ENCODE measurements at places on chromosomes 11 and 22.
A peak's percentile ranks its signal among the peaks of the same experiment; 100 is the strongest.

DNA sequence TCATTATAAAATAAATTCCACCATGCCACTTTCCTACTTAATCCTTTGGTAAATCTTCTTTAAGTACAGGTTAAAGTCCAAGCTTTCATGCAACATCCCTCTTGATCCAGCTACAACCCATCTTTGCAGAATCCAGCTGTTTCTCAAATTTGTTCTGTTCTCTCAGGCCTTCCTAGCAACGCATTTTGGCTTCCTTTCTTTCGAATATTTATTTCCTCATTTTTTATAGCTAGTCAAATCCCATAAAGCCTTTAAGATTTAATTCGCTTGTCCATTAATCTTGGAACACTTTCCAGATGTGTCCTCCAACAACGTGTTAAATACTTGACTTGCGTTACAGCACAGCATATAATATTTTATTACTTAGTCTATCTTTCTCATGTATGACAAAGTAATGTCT is 600.1 kb upstream of the CHORDC1 start:
- no peak for DNase-seq

DNA sequence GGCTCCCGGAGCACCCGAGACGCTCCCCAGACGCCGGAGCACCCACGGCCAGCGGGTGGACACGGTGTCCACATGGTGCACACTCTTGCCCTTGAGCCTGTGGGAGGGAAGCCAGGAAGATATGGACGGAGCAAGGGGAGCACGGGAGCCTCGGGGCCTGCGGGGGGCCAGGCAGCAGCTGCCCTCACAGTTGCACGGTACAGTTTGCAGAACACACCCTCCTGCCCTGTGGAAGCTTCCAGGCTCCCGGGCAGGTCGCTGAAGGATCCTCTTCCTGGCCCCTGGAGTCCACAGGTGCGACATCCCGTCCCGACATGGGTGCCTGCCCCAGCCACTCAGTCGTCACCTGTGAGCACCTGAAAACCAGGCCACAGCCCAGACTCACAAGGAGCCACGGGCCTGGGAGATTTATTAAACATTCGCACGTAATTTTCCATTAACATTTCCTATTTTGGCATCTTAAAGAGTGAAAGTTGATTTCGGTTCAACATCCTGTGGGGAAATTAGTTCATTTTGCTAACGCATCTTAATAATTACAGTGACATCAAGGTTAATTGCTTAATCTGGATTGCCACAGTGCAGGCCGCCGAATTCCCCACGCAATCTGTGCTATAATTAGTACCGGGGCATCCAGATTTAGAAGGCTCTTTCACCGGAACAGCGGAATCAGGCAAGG is 253.3 kb downstream of the BRD1 start:
- no peak for DNase-seq

- no peak for DNase-seq
Measured at GRCh38 chr22:46281866-46282678, 14.3 kb downstream of the TTC38 start.

GRCh38 chr11:2870969-2871680 is 14.4 kb downstream of the CDKN1C start:
- no peak for DNase-seq

DNA sequence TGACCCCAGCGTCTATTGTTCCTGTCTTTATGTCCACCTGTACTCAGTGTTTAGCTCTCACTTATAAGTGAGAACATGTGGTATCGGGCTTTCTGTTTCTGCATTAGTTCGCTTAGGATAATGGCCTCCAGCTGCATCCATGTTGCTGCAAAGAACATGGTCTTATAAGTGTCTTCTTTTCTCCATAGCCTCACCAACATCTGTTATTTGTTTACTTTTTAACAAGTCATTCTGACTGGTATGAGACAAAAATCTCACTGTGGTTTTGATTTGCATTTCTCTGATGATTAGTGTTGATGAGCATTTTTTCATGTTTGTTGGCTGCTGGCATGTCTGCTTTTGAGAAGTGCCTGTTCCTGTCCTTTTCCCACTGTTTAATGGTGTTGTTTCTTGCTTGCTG is 21.7 kb upstream of the SLN start:
- DNase-seq, result no peak

- no peak for DNase-seq
Measured at GRCh38 chr11:94740083-94741021, 27.8 kb upstream of the AMOTL1 start.

- DNase-seq, result no peak
Measured at GRCh38 chr11:110858547-110858921, 146.3 kb upstream of the ARHGAP20 start.

DNA sequence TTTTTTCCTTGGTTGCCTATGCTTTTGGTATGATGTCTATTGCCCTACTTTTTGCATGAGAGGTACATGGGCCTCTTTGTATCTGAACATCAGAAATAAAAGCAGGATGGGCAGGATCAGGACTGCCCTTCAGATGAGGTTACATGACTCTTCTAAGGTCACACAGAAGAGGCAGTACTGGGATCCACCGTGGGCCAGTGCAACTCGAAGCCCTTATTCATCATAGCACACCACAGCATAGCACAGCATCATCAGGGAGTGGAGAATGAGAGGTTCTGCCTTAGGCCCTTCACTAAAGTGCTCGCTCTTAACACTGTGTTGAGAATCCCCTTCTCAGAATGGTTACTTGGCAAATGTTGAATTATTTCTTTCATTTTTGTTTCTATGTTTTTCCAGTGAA is 88.3 kb downstream of the C22orf31 start:
- DNase-seq, result no peak

GRCh38 chr11:65133724-65134123 is 595 bp downstream of the SYVN1 start:
- DNase-seq, result peak; percentile 36

- no peak for DNase-seq
Measured at GRCh38 chr11:116207421-116208141, 565.2 kb downstream of the BUD13 start.

- DNase-seq, result peak; percentile 95
Measured at GRCh38 chr11:19557720-19558140, 154.9 kb upstream of the NAV2 start.

DNA sequence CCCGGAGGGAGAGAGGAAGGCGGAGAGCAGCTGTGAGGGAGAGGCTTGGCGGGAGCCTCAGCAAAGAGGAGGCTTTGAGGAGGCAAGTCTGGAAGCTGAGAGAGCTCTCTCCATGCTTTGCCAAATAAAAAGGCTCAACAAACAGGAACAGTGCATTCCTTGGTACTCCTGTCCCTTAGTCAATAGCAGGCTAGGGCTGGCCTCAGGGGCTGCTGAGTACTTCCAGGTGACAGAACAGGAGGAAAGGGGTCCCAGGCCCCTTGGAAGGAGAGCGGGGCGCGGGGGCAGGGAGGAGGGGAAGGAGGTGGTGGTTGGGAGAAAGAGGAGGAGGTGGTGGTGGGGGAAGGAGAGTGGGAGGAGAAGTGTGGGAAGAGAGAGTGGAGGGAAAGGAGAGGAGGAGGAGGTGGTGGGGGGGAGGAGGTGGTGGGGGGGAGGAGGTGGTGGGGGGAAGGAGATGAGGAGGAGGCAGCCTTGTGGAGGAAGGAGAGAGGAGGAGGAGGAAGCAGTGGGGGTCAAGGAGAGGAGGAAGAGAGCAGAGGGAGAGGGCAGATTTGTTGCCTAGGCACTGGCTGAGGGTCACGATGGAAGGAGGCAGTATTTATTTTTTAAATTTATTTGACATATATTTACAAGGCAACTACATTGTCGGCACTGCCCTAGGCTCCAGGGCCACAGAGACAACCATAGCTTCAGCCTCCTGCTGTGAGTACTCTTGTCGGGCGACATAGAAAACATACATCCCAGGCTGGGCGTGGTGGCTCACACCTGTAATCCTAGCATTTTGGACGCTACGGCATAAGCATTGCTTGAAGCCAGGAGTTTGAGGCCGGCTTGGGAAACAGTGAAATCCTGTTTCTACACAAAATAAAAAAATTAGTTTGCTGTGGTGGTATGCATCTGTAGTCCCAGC is 74.2 kb upstream of the ZBED5 start:
- DNase-seq, result peak; percentile 58

GRCh38 chr11:65555693-65556231 is 2.4 kb downstream of the LTBP3 start:
- DNase-seq, result peak; percentile 79

GRCh38 chr11:134574425-134574824 is 162.4 kb upstream of the B3GAT1 start:
- DNase-seq, result no peak

GRCh38 chr11:113684496-113684895 is 21.6 kb downstream of the TMPRSS5 start:
- no peak for DNase-seq

GRCh38 chr11:57069942-57070341 is 81.2 kb downstream of the OR5AK2 start:
- DNase-seq, result no peak

GRCh38 chr22:39728236-39728860 is 157.8 kb downstream of the CACNA1I start:
- DNase-seq, result no peak

- DNase-seq, result peak; percentile 82
Measured at GRCh38 chr22:38056969-38057891, at the start of gene PICK1. TSS of gene PICK1 (plus strand) at chr22:38057404. CDS start at chr22:38057810, 406 bp downstream.

- DNase-seq, result peak; percentile 51
Measured at GRCh38 chr22:42519525-42520401, at the start of gene RRP7A. TSS of gene RRP7A (minus strand) at chr22:42519796. CDS start at chr22:42519786, 10 bp downstream.

GRCh38 chr11:74784234-74784633 is 35.6 kb downstream of the RNF169 start:
- no peak for DNase-seq

- no peak for DNase-seq
Measured at GRCh38 chr22:24463071-24463760, 31.9 kb upstream of the UPB1 start.

GRCh38 chr11:44512818-44513217 is 52.6 kb upstream of the CD82 start:
- DNase-seq, result no peak

GRCh38 chr22:30221121-30221992 is 25.2 kb downstream of the LIF start:
- no peak for DNase-seq

DNA sequence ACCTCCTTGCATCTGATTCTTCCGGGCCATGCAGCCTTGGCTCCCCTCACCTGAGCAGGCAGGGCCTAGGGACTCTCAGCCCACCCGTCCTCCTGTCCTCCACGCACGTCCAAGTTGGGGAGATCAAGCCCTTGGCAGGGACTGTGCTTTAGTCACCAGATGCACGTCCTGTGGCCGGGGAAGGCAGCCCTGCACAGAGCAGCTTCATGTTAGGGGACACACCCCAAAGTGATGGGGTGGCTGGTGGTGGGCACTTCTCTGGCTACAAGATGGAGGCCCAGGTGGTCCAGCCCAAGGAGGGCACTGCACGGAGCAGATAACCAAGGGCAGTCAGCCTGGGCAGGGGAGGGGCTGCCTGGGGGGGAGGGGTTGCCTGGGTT is 1.2 kb downstream of the MUC5B start:
- no peak for DNase-seq

GRCh38 chr11:80849253-80849652 is 1408.4 kb upstream of the TENM4 start:
- no peak for DNase-seq

DNA sequence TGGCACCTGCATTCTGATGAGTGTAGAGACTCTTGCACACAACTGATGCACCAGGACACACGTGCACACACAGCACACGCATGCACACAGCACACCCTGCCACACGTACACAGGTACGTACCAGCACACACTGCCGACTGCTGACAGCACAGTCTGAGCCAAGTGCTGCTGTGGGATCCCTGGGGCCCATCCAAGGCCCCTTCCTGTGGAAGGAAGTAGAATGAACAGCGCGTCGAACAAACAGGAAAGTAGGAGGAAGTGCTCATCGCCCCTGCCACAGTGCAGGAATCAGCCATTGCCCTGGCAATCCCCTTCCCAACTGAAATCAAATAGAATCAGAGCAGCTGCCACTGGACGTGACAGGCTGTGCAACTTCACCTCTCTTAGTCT is 57.9 kb downstream of the CD82 start:
- DNase-seq, result no peak

GRCh38 chr22:33575771-33576170 is 344.5 kb downstream of the LARGE1 start:
- DNase-seq, result no peak

DNA sequence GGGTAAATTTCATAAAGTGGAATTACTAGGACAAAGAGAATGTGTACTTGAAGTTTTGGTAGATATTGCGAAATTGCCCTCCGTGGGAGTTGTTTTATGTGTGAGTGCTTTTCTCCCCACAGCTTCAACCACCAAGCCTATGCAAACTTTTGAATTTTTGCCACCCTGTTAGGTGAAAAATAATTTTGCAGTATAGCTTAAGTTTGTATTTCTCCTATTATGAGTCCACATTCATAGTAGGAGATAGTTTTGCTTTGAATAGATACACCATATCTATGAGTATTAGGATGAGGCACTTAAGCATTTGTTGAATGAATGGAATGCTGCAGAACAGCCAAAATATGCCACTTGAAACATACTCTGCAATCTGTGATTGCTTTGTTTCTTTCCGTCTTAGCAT is 43.6 kb downstream of the UVRAG start:
- no peak for DNase-seq

- peak; percentile 54 for DNase-seq
Measured at GRCh38 chr22:46381142-46381541, 45.6 kb downstream of the TRMU start.

DNA sequence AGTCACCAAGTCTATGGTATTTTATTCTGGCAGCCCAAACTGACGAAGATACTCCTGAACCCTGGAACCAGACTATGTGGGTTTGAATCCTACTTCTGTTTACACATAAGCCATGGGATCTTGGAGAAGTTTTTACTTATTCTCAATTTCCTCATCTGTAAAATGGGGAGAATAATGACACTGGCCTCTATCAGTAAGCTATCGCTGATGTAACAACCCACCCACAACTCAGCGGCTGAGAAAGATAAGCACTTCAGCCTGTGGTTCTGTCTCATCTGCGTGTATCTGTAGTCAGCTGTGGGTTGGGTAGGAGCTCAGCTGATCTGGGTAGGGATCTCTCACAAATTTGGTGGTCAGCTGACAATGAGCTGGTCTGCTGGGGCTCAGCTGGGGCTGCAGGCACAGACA is 68.0 kb upstream of the ALX4 start:
- no peak for DNase-seq

DNA sequence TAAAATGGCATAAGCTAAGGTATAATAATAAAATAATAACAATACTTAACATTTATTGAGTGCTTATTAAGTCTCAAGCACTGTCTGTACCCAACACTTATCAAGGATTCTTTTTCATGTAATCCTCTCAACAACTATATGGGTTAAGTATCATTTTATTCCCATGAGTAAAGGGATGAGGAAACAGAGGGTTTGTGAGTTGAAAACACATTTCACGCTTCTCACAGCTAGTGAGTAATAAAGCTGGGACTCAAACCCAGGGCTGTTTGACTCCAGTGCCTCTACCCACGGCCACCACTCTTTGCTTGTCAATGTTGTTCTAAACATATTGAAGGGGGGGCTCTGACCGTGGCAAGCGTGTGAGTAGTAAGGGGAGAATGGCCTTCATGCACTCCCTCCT is 8.7 kb downstream of the CD3E start:
- no peak for DNase-seq

- no peak for DNase-seq
Measured at GRCh38 chr11:68497761-68498160, 37.2 kb downstream of the PPP6R3 start.

DNA sequence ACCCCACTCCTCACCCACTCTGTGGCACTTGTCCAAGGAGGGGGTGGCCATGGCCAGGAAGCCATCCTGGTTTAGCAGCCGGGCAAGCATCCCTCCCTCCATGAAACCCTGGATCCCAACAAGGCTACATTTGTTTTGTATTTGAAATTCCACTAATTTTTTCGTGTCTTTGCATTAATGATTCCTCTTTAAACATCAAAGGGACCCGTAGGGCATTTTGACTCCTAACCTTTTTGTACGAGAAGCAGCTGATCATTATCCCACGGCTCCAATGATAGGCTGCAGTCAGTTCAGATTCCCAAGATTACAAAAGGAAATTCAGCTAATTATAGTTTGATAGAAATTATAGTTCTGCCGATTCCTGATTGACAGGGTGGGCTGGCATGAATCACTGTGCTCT is 10.7 kb downstream of the MYEOV start:
- DNase-seq, result no peak
